ENCODE measurements at places on chromosomes 4 and X.

GRCh38 chr4:74311696-74312313 is 3.5 kb downstream of the EPGN start:
- DNase-seq = no peak

DNA sequence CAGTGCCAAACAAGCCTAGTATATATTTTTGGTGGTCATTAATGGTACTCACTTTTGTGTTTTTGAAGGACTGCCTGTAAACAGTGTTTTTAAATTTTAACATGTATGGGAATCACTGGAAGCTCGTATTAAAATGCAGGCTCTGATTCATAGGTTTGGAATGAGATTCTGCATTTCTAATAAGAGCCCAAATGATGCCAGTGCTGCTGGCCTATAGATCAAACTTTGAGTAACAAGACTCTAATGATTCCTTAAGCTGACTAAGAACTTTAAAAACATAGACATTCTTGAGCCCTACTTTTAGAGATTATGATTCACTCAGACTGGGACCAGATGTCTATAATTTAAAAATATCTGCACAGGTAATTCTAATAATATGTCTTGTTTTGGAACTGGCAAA is 823.2 kb upstream of the LCORL start:
- DNase-seq = no peak

GRCh38 chrX:31521941-31522340 is 450.1 kb upstream of the FTHL17 start:
- no peak for DNase-seq

- no peak for DNase-seq
These were observed 139.1 kb downstream of the COL4A6 start for GRCh38 chrX:108299101-108299591.

DNA sequence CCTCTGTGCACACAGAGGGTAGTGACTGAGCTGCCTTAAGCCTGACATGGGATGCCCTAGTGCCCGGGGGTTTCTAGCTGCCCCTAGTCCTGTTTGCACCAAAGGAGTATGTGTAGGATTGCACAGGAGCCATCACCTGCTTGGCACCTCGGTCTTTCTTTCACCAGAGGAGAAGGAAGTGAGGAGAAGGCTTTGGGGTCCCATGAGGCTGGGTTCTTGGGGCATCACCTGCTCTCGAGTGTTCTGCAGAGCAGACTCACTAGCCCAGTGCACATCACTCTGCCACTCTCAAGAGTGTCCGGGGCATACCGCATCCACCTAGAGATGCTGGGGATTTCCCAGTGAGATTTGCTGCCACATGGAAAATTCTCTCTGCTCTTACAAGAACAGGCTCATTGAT is 40.5 kb upstream of the GPR78 start:
- no peak for DNase-seq

DNA sequence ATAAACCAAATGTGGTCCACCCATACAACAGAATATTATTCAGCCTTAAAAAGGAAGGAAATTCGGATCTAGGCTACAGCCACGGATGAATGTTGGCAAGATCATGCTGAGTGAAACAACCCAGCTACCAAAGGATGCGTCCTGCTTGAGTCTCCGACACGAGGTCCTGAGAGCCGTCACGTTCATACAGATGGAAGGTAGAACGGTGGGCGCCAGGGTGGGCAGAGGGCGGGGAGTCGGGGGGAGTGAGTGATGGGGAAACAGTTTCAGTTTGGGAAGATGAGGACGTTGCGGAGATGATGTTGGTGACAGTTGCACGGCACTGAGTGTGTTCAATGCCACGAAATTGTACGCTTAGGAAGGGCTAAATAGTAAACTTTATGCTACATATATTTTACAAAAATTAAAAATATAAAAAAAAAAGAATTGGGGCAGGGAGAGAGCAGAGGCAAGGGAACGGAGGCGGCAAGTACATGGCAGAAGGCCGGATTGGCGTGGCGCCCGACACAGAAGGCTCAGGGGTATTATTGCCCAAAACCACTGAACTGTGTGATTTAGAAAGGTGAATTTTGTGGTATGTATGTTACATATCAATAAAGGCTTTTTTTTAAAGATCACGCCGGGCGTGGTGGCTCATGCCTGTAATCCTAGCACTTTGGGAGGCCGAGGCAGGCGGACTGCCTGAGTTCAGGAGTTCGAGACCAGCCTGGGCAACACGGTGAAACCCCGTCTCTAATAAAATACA is 14.8 kb upstream of the MXD4 start:
- peak; percentile 25 for DNase-seq
